ENCODE measurements at places on chromosomes 11 and 22. TPM values are rescaled to one million over a fixed set of nuclear protein-coding genes. Genes with fewer than 3 reads are reported as not detected.

ENTHD1 gene
- not detected for total RNA-seq

MMP13 gene
- not detected for total RNA-seq

DNAJB7 gene
- total RNA-seq, result not detected

CARD18 gene
- not detected for total RNA-seq

OTOG gene
- total RNA-seq, result not detected

ROBO4 gene
- 405 TPM for total RNA-seq

LRRC74B gene
- total RNA-seq, result not detected

CADM1 gene
- 4.2 TPM for total RNA-seq

SOX10 gene
- not detected for total RNA-seq

PNPLA5 gene
- total RNA-seq, result not detected
